SW480 (cell line): ENCODE measurements at places on chromosomes 16 and 17.
A peak's percentile ranks its signal among the peaks of the same experiment; 100 is the strongest.

GRCh38 chr16:81442220-81442915, 2.2 kb upstream of the CMIP start:
- no peak for DNase-seq

GRCh38 chr17:13410874-13411273, 190.9 kb downstream of the HS3ST3A1 start:
- no peak for DNase-seq

- peak; percentile 9 for DNase-seq
Observed at GRCh38 chr16:8346294-8346693, 244.0 kb downstream of the TMEM114 start.

- DNase-seq, result no peak
Observed at GRCh38 chr16:46836534-46837530, 5.9 kb upstream of the C16orf87 start.

- DNase-seq, result no peak
Observed at GRCh38 chr17:64212122-64212521, 50.9 kb downstream of the TEX2 start.

- DNase-seq, result peak; percentile 63
Observed at GRCh38 chr17:73228748-73229236, 32.9 kb downstream of the CPSF4L start.
